Left colon (tissue), 2 donors: ENCODE measurements at places on chromosomes 3 and 15. TPM values are rescaled to one million over a fixed set of nuclear protein-coding genes. Genes with fewer than 3 reads are reported as not detected.

The FGF7 gene
- 11.0 TPM for total RNA-seq

The CNTN6 gene
- total RNA-seq, result 0.11 TPM

The RTP3 gene
- total RNA-seq, result not detected

GRCh38 chr3:195613468-195614069 is 29.8 kb upstream of the APOD start:
- no peak for DNase-seq

- DNase-seq, result no peak
These were observed 400.9 kb upstream of the MCTP2 start for GRCh38 chr15:93830221-93831080.
